Memory B cell (primary cell): ENCODE measurements at places on chromosomes 11 and 22.

- no peak for DNase-seq
These were observed 130.6 kb downstream of the ETS1 start for GRCh38 chr11:128456566-128457268.

- DNase-seq = no peak
These were observed 19.5 kb downstream of the OOSP3 start for GRCh38 chr11:59898046-59898445.

GRCh38 chr11:44695169-44695833 is 31.5 kb upstream of the TSPAN18 start:
- no peak for DNase-seq

- DNase-seq = no peak
These were observed 119.3 kb downstream of the WNT11 start for GRCh38 chr11:76086743-76087635.

DNA sequence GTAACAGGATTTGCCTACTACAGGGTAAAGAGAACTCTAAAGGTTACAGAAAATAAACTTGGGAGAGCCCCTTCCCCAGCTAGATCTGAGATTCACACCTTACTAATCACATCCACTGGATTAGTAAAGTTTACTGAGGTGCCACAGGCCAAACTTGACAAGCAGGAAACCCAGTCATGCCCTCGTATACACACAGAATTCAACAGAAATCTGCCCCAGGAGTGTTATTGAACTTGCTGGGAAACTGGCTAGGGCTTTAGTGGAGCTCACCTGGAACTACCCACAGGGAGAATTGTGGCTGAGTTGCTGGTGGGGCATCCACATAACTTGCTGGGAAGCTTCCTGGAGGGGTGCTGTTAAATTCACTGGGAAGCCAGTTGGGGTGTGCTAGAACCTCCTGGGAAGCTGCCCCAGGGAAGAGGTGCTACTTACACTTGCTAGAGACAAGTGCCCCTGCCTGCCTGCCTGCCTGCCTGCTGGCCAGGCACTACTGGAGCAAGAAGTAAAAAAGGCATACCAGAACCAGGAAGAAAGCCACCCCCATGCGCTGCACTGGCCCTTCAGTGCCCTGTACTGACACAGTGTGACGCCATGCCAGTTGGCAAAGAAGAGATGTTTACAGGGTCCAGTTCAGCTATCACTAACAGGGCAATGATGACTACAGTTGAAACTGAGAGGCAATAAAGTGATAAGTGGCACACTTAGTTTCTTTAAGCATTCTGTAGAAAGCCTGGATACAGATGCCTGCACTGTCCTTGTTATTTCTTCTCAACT is 106.5 kb downstream of the ALX4 start:
- no peak for DNase-seq
